ENCODE measurements at places on chromosomes 16 and 17.

GRCh38 chr16:30876867-30877266 is 17.0 kb downstream of the BCL7C start:
- no peak for DNase-seq

GRCh38 chr16:48617711-48618148 is 7.8 kb upstream of the N4BP1 start:
- DNase-seq = no peak

- no peak for DNase-seq
Observed at GRCh38 chr16:83623892-83624291, 183.9 kb upstream of the HSBP1 start.

DNA sequence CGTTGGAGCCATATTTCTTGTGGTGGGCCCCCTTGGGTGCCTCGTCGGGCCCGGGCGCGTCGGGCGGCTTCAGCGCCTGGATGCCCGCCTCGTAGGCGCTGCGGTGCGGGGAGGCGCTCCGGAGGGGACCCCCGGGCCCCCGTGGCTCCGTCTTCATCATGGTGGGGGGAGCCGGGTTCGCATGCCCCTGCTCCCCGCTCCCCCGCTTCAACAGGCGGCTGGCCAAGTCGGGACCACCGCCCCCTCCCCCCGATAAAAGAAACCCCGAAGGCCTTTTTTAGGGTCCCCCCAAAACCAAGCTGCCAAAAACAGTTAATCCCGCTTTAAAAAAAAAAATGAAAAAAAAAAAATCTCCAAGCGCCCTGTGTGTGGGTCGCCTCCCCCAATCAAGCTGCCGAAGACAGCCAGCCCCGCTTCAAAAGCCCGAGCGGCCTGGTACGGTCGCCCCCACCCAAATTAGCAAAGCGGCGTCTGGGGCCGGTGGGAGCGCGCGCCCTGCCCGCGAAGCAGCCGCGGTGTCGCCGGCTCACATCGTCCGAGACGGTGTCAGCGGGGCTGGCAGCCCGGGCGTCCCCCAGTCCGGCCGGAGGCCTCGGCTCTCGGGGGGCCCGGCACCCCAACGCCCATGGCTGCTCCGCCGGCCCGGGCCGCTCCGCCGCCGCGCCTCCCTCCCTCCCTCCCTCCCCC is at the start of gene PPP1R9B:
PPP1R9B (minus strand) TSS at position 324 of the 687 bp plus-strand sequence; CDS start at position 160, 164 bp downstream.
- DNase-seq = no peak

- no peak for DNase-seq
Observed at GRCh38 chr16:85514295-85514597, 98.9 kb upstream of the GSE1 start.

- DNase-seq = no peak
Observed at GRCh38 chr17:11944587-11944986, 52.7 kb downstream of the ZNF18 start.

- DNase-seq = no peak
Observed at GRCh38 chr16:85515830-85516397, 97.2 kb upstream of the GSE1 start.

GRCh38 chr17:49871211-49871610 is 23.3 kb upstream of the TAC4 start:
- DNase-seq = no peak

DNA sequence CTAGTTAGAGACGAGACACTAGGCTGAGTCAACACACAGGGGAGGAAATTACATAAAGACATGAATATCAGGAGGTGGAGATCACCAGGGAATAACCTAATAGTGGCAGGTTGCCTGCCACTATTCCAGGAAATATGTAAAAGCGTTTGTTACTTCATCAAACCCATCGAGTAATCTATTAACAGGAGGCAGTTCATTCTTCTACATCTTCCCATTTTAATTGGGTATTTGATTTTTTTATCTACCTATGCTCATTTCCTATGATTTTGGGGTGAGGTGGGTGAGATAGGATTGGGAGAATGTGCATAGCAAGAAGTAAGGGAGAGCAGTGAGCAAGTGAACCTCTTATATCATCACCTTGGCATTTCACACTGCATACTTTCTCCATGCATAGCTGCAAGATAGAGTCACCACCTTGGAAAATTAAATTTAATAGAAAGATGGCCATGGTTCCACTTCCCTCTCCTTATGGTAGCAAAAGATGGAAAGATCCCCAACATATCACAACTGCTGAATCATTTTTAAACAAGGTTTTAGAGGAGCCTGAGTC is 312.2 kb downstream of the TMEM114 start:
- DNase-seq = no peak

- no peak for DNase-seq
Observed at GRCh38 chr16:66043326-66043725, 323.2 kb upstream of the CDH5 start.

GRCh38 chr17:4175921-4176807 is 33.2 kb downstream of the CYB5D2 start:
- DNase-seq = no peak

DNA sequence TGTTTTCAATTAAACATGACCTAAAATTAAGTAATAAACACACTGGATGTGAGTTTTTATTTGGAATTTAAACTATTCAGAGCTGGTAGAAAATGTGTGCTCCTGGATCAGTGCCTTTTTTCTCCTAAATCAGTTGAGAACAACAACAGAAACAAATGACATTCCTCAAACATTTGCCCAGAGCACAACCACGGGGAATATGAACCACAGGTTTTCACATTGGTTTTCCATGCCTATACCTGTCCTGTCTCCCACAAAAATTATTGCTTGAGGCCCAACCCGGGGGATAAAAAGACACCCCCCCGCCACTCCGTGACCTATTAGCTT is 6.8 kb downstream of the HSBP1 start:
- no peak for DNase-seq
